ENCODE measurements at places on chromosomes 11 and 22.

DNA sequence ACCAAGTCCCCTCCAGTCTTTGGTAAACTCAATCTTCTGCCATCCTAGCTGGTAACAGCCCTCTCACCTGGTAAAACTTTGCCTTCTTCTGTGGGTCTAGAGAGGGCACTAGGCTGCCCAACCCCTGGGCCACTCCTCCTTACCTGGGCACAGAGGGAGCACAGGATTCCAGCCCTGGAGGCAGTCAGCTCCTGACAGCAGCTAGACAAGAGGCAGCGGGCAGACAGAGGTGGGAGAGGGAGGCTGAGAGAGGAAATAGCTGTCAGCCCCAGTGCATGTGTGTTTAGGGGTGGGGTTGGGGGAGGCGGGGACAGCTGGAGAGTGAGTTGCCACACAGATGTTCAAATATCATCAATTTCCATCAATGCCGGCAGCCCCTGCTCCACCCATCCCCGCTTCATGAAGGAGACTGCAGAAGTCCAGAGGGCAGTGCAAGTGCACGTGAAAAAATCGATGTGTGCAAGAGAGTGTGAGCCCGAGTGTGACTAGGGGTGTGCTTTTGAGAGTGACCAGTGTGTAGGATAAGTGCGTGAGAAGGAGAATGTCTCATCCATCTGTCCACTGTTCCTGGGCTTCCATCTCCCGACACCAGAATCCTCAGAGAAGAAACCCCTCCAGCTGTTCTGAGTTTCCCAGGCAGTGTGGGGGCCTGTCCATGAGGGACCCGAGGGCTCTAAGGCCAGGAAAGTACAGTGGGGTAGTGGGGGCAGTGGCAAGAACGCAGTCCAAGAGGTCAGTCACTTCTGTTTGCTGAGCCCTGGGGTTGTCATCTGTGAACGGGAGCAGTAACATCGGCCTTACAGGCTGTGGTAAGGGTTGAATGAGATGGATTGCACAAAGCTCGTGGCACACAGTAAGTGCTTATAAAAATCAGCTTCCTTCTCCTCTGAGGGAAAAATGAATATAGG lies at the start of gene PTGDR2:
PTGDR2 (minus strand) TSS at position 225 of the 908 bp plus-strand sequence. CDS start 2,228 bp downstream, outside the sequence.
- DNase-seq: no peak

DNA sequence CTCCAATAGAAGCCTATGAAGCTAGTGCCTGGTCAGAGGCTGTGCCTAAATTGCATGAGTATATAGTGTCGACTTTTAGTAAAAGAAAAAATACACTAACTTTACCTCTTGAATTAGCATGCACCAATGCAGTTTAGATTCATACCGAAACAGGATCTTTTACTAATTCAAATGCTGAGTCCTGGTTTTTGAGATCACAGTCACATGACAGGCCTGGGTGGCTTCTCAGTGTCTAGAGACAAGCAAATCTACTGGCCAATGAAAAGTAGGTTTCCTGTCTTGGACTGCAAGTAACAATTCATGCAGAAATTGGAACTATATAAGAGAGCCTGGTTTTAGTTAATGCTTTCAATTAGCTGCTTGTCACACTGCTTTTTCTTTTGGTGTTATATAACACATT lies 7.2 kb downstream of the ARHGEF12 start:
- DNase-seq: peak; percentile 77

GRCh38 chr11:92457250-92457649 lies 232.6 kb downstream of the FAT3 start:
- DNase-seq: no peak

- DNase-seq: no peak
These were observed 27.2 kb upstream of the RASL10A start for GRCh38 chr22:29342577-29343312.

DNA sequence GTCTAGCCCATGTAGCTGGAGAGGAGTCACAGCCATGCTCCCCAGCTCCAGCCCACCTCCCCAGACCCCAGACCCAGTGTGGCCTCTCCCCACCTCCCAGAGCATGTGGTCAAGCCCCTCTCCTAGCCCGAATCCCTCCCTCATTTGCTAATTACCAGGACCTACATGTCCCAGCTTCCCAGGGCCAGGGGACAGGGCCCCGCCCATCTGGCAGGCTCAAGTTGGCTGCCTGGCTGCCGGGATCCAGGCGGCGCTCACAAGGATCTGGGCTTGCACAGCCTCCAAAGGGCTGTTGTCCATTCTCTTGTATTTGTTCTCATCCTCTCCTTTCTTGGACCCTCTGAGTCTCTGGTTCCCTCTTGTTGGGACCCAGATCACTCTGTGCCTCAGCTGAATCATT lies 4.6 kb upstream of the MIF start:
- no peak for DNase-seq

DNA sequence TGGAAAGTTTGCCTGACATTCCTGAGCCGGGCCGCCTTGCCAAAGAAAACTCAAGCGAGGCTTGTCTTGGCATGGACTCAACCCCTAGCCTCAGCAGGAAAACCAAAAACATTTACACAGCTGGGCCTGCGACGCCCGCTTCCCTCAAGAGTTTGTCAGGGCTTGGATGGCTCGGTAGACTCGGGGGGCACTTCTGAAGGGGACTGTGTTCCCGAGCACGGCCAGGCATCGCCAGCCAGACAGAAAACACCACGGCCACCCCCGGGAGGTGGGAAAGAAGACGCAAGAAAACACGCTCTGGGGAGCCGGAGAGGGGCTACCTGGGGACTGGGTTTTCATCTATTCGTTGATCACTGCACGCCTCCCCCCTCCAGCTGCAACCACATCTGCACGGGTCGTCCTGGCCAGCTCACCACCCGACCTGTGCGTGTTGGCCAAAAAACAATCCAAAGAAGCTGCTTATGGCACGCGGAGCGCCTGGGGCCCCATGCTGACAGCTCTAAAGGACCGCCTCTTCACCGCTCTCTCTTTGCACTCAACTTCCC lies 380.7 kb downstream of the MN1 start:
- no peak for DNase-seq

- no peak for DNase-seq
These were observed 20.6 kb downstream of the STARD10 start for GRCh38 chr11:72773291-72773690.

- no peak for DNase-seq
These were observed 5.8 kb downstream of the ARL14EP start for GRCh38 chr11:30328681-30329080.

- no peak for DNase-seq
These were observed 38.4 kb downstream of the GRK3 start for GRCh38 chr22:25602916-25603315.

DNA sequence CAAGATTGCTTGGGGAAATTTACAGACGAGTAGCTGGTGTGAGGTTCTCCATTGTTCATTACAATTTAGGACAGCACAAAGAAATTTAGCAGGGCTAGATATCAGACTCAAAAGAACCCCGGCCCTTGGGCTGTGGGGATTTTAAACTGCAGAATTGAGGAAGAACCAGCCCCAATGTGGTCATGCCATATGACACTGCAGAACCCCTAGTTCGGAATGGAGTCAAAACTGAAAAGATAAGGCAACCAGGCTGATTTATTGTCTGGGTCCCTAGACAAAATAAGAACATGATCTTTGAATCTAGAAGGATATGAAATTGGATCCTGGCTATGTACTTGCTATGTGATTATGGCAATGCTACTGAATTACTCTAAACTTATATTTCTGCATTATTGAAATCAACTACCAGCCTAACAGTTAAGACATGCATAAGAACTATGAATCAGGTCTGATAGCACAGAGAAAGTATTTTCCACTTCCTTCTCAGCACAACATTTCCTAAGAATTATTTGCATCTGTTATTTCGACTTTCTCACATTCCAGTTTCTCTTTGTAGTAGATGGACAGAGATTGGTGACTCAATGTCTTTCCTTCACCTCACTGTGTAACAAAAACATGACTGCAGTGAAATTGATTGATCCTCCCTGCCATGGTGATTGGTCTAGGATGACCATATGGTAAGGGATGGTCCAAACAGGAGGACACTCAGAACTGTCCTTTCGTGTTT lies 13.2 kb downstream of the MMP3 start:
- no peak for DNase-seq

DNA sequence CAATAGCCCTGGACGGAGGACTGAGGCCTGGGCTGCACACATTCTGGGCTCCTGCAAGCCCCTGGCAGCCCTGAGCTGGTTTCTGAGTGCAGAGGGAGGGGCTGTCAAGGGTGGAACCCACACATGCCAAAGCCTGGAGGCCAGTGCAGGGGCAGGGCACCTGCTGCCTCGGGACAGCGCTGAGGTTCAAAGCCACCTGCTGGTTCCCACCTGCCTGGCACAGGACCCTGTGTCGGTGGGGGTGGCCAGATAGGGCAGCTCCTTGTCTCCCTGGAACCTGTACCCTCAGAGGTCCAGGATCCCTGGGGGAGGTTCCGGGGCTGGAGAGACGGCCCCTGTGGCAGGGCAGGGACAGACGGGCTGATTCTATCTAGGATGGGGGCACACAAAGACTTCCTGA lies 40.8 kb downstream of the RTN4R start:
- no peak for DNase-seq

GRCh38 chr11:75872887-75873416 lies 57.9 kb downstream of the UVRAG start:
- DNase-seq: no peak

GRCh38 chr22:29979777-29980321 lies 96.9 kb downstream of the MTMR3 start:
- DNase-seq: no peak

GRCh38 chr11:86984701-86985100 lies 29.5 kb upstream of the FZD4 start:
- no peak for DNase-seq

GRCh38 chr11:82038154-82038553 lies 695.5 kb downstream of the FAM181B start:
- DNase-seq: no peak

DNA sequence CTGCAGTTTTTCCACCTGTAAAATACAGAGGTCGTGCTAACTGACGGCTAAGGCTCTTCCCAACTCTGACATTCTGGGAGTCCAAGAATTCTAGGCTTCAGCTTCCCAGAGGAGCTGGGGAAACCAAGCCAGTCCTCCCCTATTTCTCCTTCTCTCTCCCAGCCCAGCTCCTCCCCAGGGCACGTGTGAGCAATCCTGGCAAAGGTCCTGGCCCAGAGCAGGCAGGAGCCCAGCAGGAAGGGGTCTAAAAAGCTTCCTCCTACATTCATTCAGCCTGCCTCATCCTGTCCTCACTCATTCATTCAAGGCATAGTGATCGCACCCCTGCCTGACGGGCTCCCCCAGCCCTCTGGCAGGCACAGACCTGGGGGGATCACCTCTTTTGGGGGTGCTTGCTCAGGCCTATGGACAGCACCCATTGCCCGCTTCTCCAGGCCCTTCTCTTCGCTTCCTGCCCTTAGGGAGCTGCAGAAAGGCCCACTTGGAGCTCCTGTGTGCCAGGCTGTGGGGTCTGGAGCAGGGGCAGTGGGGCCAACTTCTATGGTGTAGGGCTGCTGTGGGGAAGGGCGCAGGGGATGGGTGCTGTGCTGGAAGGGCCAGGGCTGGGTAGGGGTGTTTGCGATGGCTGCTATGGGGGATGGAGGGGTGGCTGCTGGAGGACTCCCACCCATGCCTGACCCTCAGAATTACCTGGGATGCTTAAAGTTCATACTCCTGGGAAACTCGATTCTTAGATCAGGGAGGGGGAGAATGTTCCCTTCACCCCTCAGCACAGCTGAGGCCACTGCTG lies 9.8 kb downstream of the KCNC1 start:
- no peak for DNase-seq

GRCh38 chr11:112565551-112565950 lies 304.9 kb upstream of the PLET1 start:
- no peak for DNase-seq

GRCh38 chr11:1152316-1153104 lies 5.2 kb upstream of the MUC5AC start:
- DNase-seq: no peak

DNA sequence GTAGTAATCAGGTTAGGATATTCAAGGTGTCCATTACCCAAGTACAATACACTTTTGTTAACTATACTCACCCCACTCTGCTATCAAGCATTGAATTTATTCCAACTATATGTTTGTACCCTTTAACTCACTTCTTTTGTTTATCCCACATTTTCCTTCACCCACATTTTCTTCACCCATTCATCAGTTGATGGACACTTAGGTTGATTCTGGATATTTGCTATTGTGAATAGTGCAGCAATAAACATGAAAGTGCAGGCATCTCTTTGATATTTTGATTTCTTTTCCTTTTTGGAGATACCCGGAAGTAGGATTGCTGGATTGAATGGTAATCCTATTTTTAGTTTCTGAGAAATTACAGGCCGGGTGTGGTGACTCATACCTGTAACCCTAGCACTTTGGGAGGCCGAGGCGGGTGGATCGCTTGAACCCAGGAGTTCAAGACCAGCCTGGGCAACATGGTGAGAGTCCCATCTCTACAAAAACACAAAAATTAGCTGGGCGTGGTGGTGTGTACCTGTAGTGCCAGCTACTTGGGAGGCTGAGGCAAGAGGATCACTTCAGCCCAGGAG lies 6.5 kb downstream of the TMEM25 start:
- no peak for DNase-seq

DNA sequence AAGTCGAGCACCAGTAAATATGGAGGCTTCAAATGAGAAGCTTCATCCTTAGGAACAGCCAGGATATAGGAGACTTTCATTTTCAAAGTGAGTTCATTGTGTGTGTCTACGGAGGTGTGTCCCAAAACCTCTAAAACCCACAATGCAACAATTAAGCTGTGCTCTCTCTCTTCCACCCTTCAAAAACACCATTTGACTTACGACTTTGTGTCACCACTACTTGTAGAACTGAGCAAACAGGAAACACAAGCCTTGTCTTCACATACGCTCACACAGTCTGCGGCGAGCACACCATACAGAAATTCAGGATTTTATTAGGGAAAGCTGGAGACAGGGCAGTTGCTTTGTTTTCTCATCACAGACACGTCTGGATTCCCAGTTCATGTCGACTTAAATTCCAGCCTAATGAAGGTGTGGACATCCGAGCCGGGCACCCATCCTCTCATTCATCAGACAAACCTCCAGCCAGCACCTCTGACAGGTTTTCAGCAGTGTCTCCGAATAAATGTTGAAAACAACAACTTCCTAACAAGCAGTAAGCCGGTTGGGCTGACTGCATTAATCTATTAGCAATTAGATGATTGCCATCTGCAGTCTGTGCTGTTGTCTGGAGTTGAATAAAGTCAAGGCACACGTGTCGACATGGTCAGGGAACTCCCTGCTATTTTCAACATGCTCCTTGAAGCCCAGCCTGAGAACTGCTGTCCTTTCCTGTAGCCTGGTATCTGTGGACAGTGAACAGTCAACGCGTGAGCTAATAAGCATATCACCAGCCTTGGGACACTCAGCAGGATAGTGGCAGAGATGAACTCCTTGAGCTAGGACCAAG lies 1411.1 kb downstream of the BRD1 start:
- no peak for DNase-seq

GRCh38 chr11:111745719-111746504 lies 20.3 kb downstream of the PPP2R1B start:
- DNase-seq: no peak

Measured in germinal center (tissue), 1 donor.